NCI-H460 (cell line): ENCODE measurements at places on chromosomes 13 and 19. TPM values are rescaled to one million over a fixed set of nuclear protein-coding genes. Genes with fewer than 3 reads are reported as not detected.

The IFNL1 gene
- total RNA-seq: not detected in 2 replicates

The ZNF154 gene
- not detected in 2 replicates for total RNA-seq

The UBL3 gene
- total RNA-seq: 10.4 and 11.8 TPM in 2 replicates

DNA sequence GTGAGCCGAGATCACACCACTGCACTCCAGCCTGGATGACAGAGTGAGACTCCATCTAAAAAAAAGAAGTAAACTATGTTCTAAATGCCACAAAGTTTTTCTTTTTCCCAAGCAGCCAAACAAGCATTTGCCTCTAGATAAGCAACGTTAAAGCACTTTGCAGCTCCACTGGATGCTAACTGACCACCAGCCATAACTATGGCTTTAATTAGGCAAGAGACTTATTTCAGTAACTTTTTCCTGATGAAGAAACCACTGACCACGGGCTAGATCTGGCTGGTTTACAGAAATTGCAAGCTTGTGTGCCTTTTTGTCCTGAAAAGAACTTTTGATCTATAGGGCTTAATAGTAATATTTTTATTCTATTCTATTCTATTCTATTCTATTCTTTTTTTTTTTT is 22.1 kb downstream of the CD70 start:
- DNase-seq: no peak

GRCh38 chr13:50228527-50228926 is 213.3 kb downstream of the KCNRG start:
- no peak for DNase-seq

- DNase-seq: no peak
Measured at GRCh38 chr19:489418-490196, 6.7 kb upstream of the MADCAM1 start.

GRCh38 chr13:21823949-21824348 is 153.1 kb downstream of the FGF9 start:
- no peak for DNase-seq

- no peak for DNase-seq
Measured at GRCh38 chr13:95418946-95419345, 117.7 kb upstream of the ABCC4 start.

DNA sequence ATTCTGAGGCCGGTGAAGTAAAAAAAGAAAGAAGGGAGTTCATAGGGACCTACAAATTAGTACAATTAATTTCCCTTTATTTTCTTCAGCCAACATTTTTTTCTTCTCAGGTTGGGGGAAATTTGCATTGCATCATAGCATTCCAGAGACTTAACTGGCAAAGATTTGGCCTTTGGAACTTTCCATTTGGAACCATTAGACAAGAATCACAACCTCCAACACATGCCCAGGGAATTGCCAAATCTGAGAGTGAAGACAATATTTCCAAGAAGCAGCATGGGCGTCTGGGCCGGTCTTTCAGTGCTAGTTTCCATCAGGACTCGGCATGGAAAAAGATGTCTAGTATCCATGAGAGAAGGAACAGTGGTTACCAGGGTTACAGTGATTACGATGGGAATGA is 6.4 kb upstream of the ERCC5 start:
- DNase-seq: no peak

GRCh38 chr19:8392017-8392591 is 1.9 kb downstream of the RAB11B start:
- no peak for DNase-seq
